ENCODE measurements at places on chromosomes 13 and 19.

DNA sequence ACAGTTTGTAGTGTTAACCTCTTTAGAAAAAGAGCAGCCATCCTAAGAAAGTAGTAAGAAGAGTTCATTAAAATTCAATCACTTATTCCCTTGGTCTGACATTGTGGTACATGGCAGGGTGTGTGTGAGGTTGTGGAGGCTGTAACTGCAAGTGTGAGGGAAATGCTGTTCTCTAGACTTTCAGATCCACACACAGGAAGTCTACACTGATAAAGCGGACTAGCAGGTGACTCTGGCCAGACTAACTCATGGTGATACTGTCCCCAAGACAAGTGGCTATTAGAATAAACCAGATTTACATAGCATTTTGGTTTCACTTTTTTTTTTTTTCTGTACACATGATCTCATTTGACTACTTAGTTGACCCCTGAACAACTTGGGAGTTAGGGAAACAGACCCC is 10.0 kb downstream of the MTIF3 start:
- no peak for DNase-seq

- DNase-seq = no peak
Measured at GRCh38 chr19:35083691-35084508, 31.7 kb upstream of the FXYD3 start.

GRCh38 chr13:48750588-48751383 is 97.1 kb downstream of the CYSLTR2 start:
- no peak for DNase-seq

DNA sequence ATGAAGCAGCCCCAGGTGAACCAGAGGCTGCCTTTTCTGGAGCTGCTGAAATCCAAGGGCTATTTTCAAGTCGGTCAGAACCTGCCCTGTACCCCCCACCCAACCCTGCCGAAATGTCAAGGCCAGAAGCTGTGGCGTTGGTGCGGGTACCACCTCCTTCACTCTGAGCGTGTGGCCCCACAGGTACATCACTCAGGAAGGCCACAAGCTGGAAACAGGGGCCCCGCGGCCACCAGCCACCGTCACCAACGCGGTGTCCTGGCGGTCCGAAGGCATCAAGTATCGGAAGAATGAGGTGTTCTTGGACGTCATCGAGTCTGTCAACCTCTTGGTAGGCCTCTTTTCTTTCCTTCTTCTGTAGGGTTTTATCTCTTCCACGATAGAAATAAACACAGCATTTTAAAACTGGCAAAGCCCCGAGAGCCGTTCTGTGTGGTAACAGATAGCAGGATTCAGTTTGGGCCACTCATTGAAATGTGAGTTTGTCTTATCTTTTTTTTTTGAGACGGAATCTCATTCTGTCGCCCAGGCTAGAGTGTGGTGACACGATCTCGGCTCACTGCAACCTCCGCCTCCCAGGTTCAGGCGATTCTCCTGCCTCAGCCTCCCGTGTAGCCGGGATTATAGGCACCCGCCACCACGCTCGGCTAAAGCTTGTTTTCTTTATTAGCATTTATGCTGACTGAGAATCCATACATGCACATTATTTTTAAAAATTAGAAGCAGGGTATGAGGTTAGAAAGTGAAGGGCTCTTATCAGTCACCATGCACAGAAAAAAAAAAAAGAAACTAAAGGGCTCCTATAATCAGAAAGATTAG is 11.3 kb downstream of the AP1M1 start:
- peak; percentile 56 for DNase-seq

- no peak for DNase-seq
Measured at GRCh38 chr13:80050252-80050651, 290.7 kb downstream of the SPRY2 start.

DNA sequence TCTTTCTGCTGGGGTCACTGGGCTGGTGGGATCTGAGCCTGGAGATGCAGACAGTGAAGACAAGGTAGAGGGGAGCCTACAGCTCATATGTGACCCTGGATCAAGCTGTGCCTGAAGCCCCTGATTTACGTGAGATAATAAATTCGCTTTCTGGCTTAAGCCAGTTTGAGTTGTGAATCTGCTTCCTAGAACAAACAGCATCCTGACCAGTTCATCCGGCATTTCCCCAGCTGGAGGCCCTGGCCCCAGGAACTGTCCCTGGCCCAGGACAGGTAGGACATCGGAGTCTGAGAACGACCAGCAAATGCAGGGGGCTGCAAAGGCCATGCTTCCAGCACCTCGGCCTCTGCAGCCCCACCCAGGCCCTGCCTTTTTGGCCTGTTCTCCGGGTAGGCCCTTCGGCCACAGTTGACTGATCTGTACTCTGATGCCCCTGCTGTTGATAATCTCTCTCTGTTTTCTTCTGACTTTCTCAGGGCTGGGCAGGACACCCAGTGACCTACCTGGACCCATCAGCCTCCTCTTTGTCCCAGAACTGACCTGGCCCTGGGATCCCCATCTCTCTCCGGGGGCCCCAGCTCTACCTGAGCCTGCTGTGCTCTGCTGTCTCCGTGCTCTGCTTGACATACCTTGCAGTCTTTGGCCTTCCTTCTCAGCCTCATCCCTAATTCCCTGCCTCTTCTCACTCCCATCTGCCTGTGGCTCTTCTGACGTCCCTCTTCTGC is 9.5 kb upstream of the VSIG10L start:
- DNase-seq = no peak

DNA sequence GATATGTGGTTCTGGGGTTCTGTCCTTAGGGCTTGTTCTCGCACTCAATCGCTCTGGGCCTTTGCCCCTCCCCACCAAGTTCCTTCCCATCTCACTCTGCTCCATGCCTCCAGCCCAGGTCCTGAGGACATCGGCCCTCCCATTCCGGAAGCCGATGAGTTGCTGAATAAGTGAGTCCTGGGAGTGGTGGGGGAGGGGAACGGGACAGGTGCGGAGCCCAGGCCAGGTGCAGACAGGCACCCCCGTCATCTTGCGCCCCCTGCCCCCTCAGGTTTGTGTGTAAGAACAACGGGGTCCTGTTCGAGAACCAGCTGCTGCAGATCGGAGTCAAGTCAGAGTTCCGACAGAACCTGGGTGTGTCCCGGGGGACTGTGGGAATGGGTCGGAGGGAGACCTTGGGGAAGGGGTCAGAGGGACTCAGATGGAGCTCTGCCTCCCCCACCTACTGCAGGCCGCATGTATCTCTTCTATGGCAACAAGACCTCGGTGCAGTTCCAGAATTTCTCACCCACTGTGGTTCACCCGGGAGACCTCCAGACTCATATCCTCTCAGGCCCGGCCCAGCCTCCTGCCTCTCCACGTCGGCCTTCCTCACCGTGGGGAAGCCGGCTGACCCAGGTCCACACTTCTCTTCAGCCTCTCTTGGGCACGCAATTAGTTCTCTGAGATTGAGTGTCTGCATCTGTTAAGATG is 10.1 kb downstream of the FUZ start:
- no peak for DNase-seq

- peak; percentile 14 for DNase-seq
Measured at GRCh38 chr19:6068711-6069110, 41.6 kb downstream of the RFX2 start.

DNA sequence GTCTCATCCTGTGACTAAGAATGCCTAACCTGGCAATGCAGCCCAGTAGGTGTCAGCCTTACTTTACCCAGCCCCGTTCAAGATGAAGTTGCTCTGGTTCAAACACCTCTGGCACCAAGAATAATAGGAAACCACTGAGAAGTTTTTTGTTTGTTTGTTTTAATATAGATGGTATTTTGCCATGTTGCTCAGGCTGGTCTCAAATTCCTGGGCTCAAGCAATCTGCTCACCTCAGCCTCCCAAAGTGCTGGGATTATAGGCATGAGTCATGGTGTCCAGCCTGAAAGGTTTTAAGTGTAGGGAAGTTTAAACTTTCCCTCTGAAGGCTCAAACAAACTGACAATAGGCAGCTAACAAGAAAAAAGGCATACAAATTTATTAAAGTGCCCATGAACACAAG is 51.2 kb upstream of the ABCC4 start:
- no peak for DNase-seq

DNA sequence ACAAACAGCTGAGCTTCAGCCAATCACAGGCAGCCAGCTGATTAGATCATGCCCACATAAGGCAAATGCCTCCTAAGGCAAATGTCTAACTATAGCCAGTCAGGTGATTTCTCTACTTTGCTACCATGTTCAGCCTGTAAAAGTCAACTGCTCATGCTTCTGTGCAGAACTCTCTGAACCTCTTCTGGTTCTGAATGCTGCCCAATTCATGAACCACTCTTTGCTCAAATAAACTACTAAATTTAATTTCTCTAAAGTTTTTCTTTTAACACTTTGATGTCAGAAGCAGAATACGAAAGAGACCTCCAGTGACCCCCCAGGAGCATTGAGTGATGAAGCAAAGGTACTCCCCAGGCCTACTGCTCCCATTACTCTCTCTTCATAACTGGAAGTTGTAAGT is 240.7 kb upstream of the IPO5 start:
- DNase-seq = no peak

DNA sequence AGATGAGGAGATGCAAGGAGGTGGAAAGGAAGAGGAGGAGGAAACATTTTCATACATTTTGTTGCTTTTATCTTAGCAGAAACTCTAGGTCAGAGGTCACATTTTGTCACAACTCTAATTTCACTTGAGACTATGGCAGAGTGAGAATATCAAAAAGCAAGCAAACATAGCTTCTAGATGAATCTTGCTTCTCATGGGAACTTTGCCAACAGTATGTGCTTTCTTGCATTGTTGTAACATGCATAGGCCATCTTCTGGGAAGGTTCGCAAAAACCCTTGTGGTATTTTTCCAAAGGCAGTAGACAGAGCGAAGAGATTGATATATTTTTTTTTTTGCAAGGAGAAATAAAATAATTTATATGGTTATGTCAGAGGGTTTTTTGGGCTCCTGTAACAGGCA is 291.3 kb downstream of the MTUS2 start:
- no peak for DNase-seq

DNA sequence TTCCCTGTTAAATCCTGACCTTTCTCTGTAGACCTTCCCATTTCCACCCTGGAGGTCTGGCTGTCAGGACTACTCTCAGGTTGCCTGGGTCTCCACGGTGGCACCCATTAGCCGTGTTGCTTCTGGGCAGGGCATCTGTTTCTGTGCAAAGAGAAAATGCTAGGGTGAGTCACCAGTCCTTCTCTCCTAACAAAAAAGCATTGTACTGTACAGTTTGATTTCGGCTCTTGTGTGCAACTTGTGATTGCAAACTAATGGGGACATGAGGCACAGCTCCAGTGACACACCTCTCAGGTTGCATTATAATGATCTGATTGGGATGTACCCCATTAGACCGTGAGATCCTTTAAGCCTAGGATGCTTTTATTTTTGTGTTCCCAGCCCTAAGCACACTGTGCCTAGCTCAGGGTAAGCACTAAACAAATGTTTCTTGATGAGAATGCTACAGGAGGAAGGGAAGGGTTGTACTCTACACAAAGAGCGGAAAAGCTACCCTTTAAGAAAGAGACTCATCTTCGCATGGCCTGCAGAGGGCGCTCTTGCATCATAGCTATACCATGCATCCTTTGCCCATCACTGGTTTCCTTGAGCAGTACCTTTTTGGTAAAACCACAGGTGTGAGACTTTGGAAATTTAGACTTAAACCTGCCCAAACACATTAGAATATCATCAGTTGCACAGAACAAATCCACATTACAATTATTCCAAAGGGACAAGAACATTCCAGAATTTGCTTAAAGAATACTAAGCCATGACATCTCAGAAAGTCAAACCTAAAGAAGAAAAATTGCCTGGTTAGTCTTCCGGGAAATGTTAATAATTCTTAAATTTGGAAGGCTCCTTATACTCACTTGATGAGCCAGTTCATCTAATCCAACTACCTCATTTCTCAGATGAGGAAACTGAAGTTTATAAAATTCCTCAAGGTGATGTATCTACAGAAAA is 20.3 kb upstream of the TRIM13 start:
- peak; percentile 63 for DNase-seq

DNA sequence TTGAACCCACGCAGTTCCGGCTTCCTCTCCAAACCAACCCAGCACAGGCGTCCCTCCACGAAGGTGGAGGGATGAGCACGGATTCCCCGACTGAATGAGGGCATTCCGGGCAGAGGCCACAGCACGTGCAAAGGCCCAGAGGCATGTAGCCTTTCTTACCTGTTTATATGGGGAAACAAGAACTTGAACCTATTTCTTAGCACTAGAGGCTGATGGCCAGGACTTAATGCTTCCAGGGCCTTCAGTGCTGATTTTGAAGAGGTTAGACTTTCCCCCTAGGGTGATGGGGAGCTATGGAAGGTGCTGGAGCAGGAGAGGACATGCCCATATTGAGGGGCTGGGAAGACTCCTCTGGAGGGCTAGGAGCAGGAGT is 2.0 kb downstream of the MAST3 start:
- DNase-seq = no peak

DNA sequence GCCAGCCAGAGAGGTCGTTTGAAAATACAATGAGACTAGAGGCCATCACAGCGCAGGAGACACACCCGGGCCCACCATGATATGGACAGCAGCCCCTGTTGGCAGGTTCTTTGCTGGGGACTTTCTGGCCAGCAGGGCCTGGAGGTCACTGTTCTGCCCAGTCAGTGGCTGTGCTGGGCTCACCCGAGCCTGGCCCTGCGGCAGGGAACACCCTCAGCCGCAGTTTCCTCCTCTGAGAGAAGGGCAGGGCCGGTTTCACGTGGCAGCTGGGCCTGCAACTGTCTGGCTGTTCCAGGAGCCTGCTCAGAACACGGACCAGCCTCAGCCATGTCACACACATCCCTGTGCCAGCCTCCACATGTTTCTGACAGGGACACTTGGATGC is 39.4 kb downstream of the ADPRHL1 start:
- DNase-seq = no peak

DNA sequence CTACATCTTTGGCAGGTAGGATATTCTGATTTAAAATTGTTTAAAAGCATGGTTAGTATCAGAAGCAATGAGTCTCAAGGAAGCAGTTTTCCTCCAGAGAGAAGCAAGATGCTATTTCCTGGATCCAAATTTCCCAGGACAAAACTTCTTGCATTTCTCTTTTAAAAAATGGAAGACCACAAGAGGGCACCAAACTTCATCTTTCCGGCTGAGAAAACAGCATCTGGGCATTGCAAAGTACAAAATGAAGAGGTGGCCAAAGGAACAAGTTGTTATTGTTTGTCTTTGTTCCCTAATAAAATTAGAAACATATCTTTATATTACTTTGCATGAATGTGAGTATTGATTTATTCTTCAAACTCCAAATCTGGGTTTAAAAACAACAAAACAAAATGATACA is 60.0 kb upstream of the LRCH1 start:
- peak; percentile 28 for DNase-seq

- no peak for DNase-seq
Measured at GRCh38 chr19:10603873-10604459, 16.9 kb upstream of the AP1M2 start.

DNA sequence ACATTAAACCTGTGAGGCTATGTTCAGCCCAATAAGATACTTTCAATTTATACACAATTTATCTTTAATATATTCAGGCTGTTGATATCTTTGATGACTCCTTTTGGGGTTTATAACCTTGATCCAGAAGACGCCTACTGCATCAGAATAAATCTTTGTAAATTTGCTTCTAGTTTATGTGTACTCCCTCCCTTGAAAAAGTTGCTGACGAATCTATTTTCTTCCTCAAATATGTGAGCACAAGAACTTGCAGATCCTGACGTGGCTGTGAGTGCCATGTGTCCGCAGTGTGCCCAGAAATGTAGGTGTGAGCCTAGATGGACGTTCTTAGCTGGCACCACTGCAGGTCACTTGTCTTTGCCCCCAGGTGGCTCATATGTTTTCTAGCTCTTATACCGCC is 60.6 kb upstream of the TPP2 start:
- DNase-seq = no peak

All from NCI-H1092 treated with DMSO at 0.1 percent for 48 hours (cell line).